Mesothelial cell of epicardium (in vitro differentiated cells): ENCODE measurements at places on chromosomes 12 and 14. TPM values are rescaled to one million over a fixed set of nuclear protein-coding genes. Genes with fewer than 3 reads are reported as not detected.

Gene MUCL1
- not detected in 3 replicates for total RNA-seq

Gene MMP19
- 3.1 to 3.3 TPM (median 3.3 TPM) in 3 replicates for total RNA-seq

- DNase-seq: no peak
Observed at GRCh38 chr12:80712866-80713265, 3.8 kb upstream of the MYF5 start.

DNA sequence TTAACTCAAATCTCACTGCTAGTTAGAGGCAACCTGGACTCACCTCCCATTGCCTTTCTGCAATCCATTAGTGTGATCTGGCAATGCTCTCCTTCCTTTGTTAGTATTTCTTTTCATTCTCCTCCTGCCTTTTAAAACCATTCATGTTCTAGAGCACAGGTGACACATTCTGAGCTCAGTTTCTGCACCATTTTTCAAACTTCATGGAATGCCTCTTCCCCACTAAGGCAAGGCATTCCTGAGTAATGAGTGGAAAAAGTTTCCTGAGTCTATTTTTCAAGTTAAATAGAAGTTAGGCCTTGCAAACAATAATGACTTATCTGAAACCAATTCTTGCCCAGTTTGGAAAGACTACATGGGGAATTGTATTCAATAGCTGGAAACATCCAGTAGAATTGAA, 1001.8 kb downstream of the BCL11B start:
- DNase-seq: no peak

Gene SMIM41
- 0.16 TPM in 1 of 3 replicates, not detected in the others for total RNA-seq

Gene LRRC43
- 3.9 to 6.6 TPM (median 4.9 TPM) in 3 replicates for total RNA-seq

Gene LRRK2
- total RNA-seq: 1.4 to 1.7 TPM (median 1.6 TPM) in 3 replicates

GRCh38 chr14:56461276-56462275, 118.0 kb upstream of the TMEM260 start:
- no peak for DNase-seq

GRCh38 chr12:56873382-56873781, 60.8 kb downstream of the SDR9C7 start:
- no peak for DNase-seq

GRCh38 chr12:115172521-115172920, 488.5 kb upstream of the TBX3 start:
- no peak for DNase-seq

GRCh38 chr12:42306297-42306696, 19.6 kb downstream of the ZCRB1 start:
- DNase-seq: no peak

DNA sequence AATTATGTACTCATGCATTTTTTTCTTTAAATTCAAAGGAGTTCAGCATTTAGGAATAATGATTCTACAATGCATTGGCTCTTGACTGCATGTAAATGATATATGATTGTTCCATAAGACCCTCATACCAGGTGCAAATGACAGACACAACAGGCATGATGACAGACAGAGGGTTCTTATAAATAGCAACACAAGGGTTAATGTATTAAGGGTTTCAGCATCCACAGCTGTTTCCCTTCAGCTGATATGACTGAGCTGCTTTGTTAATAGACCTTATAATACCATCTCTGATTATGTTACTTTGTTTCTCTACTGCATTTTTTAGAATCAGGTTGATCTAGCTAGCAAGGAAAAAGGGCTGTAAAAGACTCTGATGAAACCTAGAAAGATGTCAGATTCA, 90.8 kb upstream of the TMTC2 start:
- DNase-seq: no peak

Gene FOXG1
- not detected in 3 replicates for total RNA-seq

- no peak for DNase-seq
Observed at GRCh38 chr12:58593557-58594304, 326.6 kb downstream of the LRIG3 start.

- no peak for DNase-seq
Observed at GRCh38 chr14:69484444-69485314, at the start of gene PLEKHD1. Gene PLEKHD1 (plus strand): TSS chr14:69484728. CDS start chr14:69484966, 238 bp downstream.

- DNase-seq: no peak
Observed at GRCh38 chr14:61860294-61860918, 98.2 kb downstream of the SNAPC1 start.

DNA sequence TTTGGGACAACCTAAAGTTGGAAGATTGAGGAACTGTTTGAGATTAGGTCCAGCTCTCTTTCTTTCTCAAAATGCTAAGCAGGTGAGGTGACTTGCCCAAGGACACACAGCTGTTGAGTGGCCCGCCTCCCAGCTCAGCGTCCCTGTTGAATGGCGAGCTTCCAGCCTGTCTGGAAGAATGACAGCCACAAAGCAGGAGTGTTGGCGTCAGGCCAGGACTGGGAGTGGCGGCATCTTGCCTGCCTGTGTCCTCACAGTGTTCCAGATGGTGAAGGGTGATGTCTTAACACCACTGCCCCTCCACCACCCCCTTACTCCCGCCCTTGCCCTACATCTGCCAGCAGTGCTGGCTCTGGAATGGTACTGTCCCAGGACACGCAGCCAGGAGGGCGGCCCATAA, 4.4 kb upstream of the CEBPE start:
- DNase-seq: no peak

GRCh38 chr12:1883513-1883912, 34.9 kb downstream of the CACNA2D4 start:
- DNase-seq: no peak

- DNase-seq: no peak
Observed at GRCh38 chr12:122150127-122150681, 23.8 kb downstream of the IL31 start.

Gene FOXN4
- total RNA-seq: 0.11 TPM in 1 of 3 replicates, not detected in the others

GRCh38 chr12:117844114-117844830, 124.5 kb downstream of the KSR2 start:
- no peak for DNase-seq

- no peak for DNase-seq
Observed at GRCh38 chr12:129202109-129202814, 349.0 kb downstream of the GLT1D1 start.

- DNase-seq: no peak
Observed at GRCh38 chr12:65640489-65640901, 183.8 kb upstream of the HMGA2 start.

DNA sequence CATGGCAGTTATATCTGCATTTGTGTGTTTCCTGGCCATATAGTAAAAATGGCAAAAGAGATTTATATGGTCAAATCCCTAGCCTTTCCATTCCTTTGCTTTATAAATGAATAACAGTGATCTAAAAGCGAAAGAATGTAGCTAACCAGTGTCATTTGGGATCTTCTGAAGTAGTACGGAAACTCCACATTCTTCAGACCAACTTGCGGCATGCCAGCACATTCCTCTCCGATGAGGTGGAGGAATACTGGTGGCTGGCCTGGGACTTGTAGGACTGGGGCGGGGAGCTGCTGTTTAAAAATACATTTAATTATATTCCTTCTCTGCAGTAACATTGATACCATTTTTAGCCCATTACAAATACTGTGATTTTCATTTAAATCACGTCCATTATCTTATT, 85.3 kb downstream of the SAMD4A start:
- DNase-seq: peak; percentile 61

GRCh38 chr14:71752111-71752738, 180.0 kb upstream of the RGS6 start:
- no peak for DNase-seq

GRCh38 chr14:81137316-81137715, 83.4 kb downstream of the GTF2A1 start:
- DNase-seq: no peak

GRCh38 chr14:105050551-105050897, 14.7 kb downstream of the GPR132 start:
- peak; percentile 63 for DNase-seq

- no peak for DNase-seq
Observed at GRCh38 chr14:104093366-104094055, 8.0 kb downstream of the ASPG start.

Gene RNASE2
- total RNA-seq: not detected in 3 replicates

- no peak for DNase-seq
Observed at GRCh38 chr12:109463756-109464155, 13.3 kb downstream of the KCTD10 start.

DNA sequence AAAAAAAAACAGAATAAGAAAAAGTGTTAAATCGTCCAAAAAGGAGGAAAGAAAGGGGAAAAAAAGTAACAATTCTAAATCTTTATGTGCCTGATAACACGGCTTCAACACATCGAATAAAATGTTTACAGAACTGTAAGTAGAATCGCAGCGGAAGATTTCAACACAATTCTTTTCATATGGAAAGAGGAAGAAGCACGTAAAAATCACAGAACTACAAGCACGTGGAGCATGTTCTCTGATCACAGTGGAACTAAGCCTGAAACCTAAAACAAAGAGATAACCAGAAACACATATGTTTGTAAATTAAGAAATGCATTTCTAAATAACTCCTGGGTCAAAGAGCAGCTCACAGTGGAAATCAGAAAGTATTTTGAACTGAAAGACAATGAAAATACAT, 8.7 kb downstream of the CLEC7A start:
- DNase-seq: no peak

Gene MAP3K9
- 9.2 to 10.7 TPM (median 9.5 TPM) in 3 replicates for total RNA-seq

GRCh38 chr12:68118096-68118755, 41.3 kb downstream of the IFNG start:
- DNase-seq: no peak

GRCh38 chr12:30514666-30515065, 181.0 kb downstream of the IPO8 start:
- DNase-seq: no peak

DNA sequence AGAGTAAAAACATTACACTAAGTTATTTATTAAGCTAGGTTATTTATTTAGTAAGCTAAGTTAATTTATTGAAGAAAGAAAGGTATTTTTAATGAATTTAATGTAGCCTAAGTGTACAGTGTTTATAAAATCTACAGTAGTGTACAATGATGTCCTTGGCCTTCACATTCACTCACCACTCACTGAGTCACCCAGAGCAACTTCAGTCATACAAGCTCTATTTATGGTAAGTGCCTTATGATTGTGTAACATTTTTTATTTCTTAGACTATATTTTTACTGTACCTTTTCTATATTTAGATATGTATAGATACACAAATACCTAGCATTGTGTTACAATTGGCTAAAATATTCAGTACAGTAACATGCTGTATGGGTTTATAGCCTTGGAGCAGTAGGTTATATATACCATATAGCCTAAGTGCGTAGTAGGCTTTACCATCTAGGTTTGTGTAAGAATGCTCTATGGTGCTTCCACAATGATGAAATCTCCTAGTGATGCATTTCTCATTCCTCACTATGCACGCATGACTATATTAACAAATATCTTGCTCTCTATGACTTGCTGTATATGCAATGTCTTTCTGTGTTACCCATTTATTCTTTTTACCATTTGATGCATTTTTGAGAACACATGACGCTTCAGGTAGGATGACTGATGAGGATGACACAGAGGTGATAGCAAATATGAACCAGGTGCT, 309.6 kb upstream of the ATXN7L3B start:
- DNase-seq: no peak

- DNase-seq: no peak
Observed at GRCh38 chr14:101501341-101501740, 60.0 kb upstream of the DIO3 start.

- DNase-seq: no peak
Observed at GRCh38 chr14:64409126-64409920, 21.2 kb downstream of the MTHFD1 start.

Gene DCN
- 1,349 to 1,406 TPM (median 1,402 TPM) in 3 replicates for total RNA-seq

Gene NEDD8
- total RNA-seq: 148 to 156 TPM (median 155 TPM) in 3 replicates

DNA sequence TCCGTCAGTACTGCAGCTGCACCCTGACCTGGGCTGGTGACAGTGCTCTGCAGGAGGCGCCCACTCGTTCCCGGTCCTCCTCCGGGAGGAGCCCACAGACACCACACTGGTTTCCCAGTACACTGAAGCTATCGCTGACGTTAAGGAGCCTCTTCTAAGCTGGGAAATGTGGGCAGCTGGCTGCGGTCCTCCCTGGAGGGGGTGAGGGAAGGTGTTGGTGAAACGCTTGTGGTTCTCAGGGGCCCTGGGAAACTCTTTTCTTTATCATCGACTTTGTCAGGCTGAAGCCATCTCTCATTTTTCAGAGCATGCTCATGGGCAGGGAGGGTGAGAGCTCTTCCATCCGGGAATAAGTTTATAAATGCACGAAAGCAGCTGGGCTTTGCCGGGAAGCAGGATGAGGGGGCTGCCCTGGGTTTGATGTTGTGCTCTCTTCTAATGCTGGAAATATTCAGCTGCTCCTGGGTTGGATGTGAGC, 176.0 kb downstream of the CHST11 start:
- DNase-seq: no peak

Gene SYNDIG1L
- total RNA-seq: 0.38 to 0.58 TPM (median 0.38 TPM) in 3 replicates

Gene KRT85
- not detected in 3 replicates for total RNA-seq

DNA sequence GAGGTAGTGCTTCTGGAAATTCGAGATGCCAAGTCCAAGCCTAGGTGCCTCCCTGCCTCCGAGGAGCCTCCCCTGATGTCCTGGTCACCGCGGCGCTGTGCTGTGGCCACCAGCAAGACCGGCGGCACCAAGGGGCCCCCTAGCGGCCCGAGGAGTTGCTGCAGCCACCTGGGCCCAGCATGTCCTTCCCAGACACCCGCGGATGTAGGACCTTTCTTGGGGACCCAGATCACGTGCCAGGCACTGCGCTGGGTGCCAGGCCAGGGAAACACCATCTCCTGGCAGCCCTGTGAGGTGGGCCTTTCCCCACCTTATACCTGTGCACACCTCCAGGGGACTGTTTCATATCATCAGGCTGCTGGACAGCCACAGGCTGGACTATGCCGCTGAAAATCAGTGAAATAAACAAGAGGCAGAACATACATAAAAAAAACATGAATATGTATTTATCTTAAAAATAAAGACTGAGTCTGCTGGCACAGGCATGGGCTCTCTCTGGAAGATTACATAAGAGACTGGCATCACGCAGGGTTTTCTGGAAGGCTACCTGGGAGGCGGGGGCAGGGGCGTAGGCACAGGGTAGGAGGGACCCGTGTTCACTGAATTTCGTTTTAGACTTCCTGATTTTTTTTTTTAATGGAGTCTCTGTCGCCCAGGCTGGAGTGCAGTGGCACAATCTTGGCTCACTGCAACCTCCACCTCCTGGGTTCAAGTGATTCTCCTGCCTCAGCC, 15.9 kb upstream of the HHIPL1 start:
- DNase-seq: peak; percentile 65

Gene VRTN
- not detected in 3 replicates for total RNA-seq

DNA sequence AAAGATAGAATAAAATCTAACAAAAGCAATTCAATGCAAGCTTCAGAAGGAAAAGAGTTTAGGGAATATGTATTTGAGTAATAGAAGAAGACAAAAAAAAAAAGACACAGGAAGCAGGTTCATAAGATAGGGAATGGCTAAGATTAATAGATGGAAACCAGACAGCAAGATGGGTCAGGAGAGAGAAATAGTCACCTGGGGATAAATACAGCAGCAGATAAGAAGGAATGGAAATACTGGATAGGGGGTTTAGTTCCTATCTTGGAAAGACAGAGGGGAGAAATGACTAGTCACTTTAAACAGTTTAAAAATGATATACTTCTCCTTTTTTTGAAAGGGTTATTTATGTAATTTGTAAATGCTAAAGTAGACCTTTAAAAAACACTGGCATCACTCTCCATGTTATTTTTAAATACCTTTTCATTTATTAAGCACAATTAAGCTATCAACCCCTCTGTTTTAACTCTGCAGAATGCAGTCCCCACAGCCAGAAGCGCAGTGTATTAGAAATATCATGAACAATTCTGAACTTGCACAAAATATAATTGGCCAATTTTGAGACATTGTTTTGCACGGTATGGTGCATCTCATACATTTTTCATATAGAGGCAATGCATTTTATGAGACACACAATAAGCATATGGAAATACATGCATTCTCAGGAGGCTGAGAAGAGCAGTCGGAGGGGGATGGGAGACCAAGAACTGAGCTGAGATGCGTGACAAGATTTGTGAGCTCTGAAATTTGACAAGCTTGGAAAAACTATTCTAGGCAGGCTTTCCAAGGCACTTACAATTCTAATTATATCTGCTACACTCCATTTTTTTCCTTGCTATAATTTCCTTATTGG, 303.4 kb upstream of the PRICKLE1 start:
- no peak for DNase-seq

- DNase-seq: no peak
Observed at GRCh38 chr12:501722-502447, 42.1 kb downstream of the B4GALNT3 start.
